ENCODE measurements at places on chromosomes 3 and 15.

DNA sequence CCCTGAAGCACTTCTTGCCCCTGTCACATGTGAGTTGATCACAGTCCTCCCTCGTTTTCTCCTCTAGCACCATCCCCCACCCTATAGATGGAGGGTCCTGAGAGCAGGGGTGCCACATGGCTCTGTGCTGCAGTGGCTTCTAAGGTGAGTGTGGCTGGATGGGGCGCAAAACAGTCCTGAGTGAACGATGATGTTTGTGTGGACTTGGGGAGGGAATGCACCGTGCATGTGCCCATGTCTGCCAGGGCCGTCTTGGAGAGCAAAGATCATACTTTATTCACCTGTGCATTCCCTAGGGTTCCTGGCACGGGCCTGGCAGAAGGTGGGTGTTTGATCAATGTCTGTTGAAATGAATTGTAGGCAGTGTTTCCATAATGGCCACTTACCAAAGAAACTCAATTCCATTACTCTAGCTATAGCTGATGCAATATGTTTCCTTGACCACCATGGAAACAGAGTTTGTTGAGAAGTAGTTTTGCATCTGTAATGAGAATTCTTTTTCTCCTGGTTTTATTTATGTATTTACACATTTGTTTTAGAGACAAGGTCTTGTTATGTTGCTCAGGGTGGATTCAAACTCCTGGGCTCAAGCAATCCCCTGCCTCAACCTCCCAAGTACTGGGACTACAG is 58.0 kb downstream of the ABTB1 start:
- DNase-seq = no peak

DNA sequence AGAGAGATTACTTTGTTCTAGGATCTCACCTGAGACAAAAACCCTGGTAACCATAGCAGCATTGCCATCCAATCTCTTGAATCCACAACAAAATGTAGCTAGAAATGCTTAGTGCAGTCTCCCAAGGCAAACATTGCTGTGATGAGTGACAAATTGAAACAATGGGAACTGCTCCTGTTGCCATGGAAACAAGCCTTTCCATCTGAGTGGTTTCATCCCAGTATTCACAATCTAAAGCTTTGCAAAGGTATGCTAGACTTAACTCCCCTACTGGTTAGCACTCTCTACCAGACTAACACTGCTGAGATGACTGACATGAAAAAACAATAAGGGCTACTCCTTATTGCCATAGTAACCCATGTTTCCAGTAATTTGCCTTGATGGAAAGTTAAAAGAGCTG is 172.6 kb upstream of the CNTN3 start:
- no peak for DNase-seq

- peak; percentile 48 for DNase-seq
These were observed 646.0 kb downstream of the TUSC7 start for GRCh38 chr3:117355566-117355965.

- no peak for DNase-seq
These were observed 487.1 kb downstream of the LPP start for GRCh38 chr3:188641076-188641475.

- peak; percentile 31 for DNase-seq
These were observed 163.4 kb downstream of the KLF13 start for GRCh38 chr15:31489801-31490646.

- DNase-seq = no peak
These were observed 4.1 kb downstream of the RASGRP1 start for GRCh38 chr15:38560456-38560926.

DNA sequence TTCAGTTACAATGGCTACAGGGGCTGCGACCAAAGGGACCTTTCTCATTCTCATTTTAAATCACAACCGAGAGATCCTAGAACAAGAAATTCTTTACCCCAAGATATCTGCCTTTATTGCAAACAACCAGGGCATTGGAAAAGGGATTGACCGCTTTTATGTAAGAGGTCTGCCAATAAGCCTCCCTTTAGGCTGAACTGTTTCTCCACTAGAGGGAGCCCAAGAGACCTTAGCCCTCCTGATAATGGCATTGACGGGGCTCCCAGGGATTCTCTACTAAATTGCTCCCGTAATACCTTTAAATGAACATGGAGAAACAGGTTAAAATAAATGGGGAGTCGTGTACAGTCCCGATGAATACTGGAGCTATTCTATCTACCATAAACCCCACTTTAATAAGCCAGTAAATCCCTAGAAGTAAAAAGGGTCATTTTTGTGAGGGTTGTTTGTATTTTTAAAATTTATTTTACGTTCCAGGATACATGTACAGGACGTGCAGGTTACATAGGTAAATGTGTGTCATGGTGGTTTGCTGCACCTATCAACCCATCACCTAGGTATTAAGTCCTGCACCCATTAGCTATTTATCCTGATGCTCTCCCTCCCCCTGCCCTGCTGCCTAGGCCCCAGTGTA is 7.5 kb upstream of the IGSF10 start:
- peak; percentile 71 for DNase-seq

- DNase-seq = peak; percentile 51
These were observed 29.5 kb upstream of the ZNF710 start for GRCh38 chr15:89971592-89971997.

GRCh38 chr3:43072361-43072760 is 33.5 kb downstream of the POMGNT2 start:
- no peak for DNase-seq

- no peak for DNase-seq
These were observed 316.8 kb upstream of the ATP10A start for GRCh38 chr15:26179906-26180305.

DNA sequence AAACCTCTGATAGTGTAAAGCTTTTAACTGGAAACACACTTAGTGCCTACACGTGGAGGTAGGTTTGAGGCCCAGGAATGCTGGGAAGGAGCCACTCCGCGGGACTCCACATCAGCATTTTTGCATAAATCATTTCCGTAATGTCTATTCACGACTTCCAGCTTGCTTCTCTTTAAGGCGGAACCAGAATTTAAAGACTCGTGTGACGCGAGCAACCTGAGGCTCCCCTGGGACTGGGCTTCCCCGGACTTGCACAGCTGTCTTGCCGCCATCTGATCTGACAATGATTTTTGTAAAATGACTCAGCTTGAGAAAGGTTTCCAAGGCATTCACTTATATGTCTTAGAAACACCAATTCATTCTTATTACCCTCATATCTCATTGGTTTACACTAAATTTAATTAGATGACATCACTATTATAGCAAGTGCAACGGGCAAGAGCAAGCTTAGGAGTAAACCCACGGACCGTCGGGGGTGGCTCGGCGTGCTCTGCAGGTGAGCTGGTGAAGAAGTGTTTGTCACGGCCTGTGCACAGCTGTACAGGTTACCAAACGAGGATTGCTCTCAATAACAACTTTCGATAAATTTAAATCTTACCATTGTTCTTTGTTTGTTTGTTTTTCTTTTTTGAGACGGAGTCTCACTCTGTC is 95.2 kb downstream of the CHSY1 start:
- DNase-seq = no peak

DNA sequence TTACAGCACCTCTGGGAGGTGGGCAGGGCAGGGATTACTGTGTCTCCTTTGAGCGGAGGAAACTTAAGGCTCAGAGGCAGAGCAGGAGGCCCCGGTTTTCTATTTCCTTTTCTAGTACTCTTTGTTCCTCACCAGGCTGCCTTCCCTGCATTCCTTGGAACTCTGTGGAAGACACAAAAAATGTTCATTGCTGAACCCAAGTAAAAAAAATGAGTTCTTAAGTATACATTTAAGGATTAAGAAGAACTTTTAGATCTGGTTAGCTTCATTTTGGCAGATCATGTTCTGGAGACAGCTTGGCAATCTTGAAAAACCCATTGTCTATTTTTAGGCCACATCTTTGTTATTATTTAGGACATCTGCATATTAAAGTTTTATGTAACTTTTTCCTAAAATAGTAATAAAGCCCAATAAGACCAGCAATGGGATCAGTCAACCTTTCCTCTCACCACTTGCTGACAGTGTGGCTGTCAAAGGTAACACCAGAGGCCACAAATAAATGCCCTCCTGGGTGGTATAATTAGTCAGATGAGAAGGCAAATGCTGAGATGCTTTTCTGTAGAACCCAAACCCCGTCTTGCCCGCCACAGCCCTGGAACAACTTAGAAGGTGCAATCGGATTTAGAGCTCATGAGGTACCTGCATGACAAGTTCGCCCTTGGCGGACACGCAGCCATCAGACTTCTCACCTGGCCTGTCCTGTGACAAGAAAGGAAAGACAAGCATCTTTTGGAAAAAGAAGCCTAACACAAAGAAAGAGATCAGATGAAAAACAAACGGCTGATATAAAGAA is 97.2 kb downstream of the DGKG start:
- no peak for DNase-seq

- peak; percentile 79 for DNase-seq
These were observed at the start of gene SCAANT1 for GRCh38 chr3:63911873-63912767. TSS of gene SCAANT1 (minus strand) at chr3:63912383.

DNA sequence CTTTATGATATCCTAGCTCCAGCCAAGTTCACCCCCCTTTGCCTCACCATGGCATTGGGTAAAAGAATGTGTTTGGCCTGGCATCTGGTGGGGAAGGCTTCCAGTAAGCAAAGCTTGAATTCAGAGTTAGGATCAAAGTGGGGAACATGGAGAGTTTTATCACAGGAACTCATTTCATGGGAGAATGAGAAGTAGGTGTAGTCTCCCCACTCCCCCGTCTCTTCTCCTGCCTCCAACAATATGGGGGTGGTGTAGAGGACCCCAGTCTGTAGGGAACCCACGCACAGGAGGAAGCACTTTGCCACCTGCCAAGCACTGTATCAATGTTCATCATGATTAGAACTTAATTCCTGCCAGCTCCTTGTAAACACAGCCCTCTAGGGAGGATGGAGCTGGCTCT is 200.5 kb downstream of the UACA start:
- no peak for DNase-seq

DNA sequence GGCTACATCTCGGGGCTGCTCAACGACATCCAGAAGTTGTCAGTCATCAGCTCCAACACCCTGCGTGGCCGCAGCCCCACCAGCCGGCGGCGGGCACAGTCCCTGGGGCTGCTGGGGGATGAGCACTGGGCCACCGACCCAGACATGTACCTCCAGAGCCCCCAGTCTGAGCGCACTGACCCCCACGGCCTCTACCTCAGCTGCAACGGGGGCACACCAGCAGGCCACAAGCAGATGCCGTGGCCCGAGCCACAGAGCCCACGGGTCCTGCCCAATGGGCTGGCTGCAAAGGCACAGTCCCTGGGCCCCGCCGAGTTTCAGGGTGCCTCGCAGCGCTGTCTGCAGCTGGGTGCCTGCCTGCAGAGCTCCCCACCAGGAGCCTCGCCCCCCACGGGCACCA is 17.0 kb downstream of the ANKRD63 start:
- no peak for DNase-seq

- no peak for DNase-seq
These were observed 215.3 kb downstream of the MEIS2 start for GRCh38 chr15:36884936-36885635.

GRCh38 chr3:104385421-104385820 is 981.3 kb upstream of the ALCAM start:
- no peak for DNase-seq

- peak; percentile 9 for DNase-seq
These were observed 177.1 kb downstream of the CD47 start for GRCh38 chr3:107913701-107914100.

DNA sequence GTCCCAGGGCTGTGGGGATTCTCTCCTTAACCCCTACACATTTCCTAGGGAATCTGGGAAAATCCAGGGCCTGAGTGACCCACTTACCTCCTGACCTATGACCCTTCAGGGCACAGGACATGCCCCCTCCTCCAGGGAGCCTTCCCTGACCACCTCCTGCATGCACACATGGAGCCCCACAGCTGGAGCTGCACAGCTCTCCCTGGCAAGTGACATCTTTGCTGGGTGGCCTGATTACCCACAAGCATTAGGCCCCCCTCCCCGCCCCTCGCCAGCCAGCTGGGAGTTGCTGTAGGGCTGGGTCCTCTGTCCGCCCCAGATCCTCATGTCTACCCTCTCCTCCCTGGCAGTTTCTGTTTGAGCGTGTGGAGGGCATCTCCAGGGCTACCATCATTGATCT is 21.4 kb downstream of the HDAC11 start:
- no peak for DNase-seq

GRCh38 chr15:95690631-95691340 is 639.7 kb upstream of the NR2F2 start:
- no peak for DNase-seq

DNA sequence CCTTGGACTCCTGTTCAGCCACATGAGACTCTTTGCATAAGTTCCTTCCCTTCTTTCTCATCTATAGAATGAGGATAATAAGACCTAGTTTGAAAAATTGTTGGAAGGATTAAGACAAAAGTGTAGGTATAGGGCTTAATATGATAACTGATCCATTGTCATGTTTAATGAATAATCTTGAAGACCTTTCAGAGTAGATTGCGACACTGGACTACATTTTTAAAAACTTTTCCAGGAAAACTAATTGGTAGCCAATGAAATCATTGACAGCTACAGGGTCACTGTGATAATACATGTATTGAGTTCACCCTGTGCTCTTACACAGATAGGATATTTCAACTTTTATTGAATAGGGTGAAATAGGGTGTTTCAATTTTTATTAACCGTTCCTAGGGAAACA is 78.5 kb upstream of the FBN1 start:
- DNase-seq = no peak

GRCh38 chr15:56031836-56032235 is 38.4 kb upstream of the NEDD4 start:
- no peak for DNase-seq

GRCh38 chr15:74545086-74545485 is 4.1 kb downstream of the ARID3B start:
- DNase-seq = peak; percentile 3

DNA sequence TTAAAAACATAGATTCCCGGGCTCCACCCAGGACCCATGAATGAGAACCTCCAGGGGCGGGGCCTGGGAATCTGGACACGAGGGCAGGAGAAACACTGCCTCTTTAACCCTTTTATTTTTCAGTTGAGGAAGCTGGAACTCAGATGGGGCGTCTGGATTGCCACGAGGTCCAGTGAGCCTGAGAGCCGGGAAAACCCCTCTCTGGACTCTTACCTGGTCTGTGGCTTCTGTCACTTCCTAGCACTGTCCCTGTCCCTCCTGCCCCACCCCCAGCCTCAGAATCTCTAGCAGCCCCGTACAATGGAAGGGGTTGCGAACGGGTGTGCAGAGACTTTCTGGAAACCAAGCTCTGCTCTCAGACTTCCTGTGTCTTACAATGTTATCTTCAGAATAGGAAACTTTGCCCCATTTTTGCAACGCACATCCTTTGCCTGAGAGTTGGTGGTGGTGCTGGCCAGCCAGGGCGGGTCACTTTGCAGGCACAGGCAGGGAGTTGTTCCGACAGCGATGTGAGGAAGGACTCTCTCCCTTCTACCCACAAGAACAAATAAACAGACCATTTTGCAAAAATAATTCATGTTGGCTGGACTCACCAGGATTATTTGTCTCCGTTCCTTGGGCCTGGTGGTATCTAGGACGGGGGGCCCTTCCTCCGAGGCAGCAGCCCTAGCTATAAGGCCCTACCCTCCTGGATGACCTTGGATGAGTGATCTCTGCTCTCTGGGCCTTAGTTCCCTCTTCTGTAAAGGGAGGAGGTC is 59.1 kb downstream of the SMAD6 start:
- DNase-seq = no peak

- DNase-seq = no peak
These were observed 22.8 kb upstream of the ZNF80 start for GRCh38 chr3:114260152-114260551.

GRCh38 chr3:144073698-144074097 is 102.1 kb downstream of the DIPK2A start:
- no peak for DNase-seq
